ENCODE measurements at places on chromosomes 2 and 18. TPM values are rescaled to one million over a fixed set of nuclear protein-coding genes. Genes with fewer than 3 reads are reported as not detected.

- no peaks in the 10 kb centered on the region for H3K27me3 ChIP-seq
- H3K4me3 ChIP-seq = no peak overlapping the region
- H3K4me1 ChIP-seq = no peaks in the 10 kb centered on the region
- no peak overlapping the region for H3K27ac ChIP-seq
Measured at GRCh38 chr2:179545024-179545423, 280.4 kb upstream of the SESTD1 start.

- H3K36me3 ChIP-seq = no peaks in the 10 kb centered on the region
- no peak overlapping the region for H3K27ac ChIP-seq
- H3K4me1 ChIP-seq = no peaks in the 10 kb centered on the region
- no peak overlapping the region for H3K4me3 ChIP-seq
- DNase-seq = no peak
Measured at GRCh38 chr18:13235421-13235831, 16.9 kb downstream of the LDLRAD4 start.

- H3K27me3 ChIP-seq = no peaks in the 10 kb centered on the region
- no peaks in the 10 kb centered on the region for H3K4me1 ChIP-seq
- H3K36me3 ChIP-seq = no peaks in the 10 kb centered on the region
Measured at GRCh38 chr18:38459131-38459994, 893.8 kb upstream of the CELF4 start.

DNA sequence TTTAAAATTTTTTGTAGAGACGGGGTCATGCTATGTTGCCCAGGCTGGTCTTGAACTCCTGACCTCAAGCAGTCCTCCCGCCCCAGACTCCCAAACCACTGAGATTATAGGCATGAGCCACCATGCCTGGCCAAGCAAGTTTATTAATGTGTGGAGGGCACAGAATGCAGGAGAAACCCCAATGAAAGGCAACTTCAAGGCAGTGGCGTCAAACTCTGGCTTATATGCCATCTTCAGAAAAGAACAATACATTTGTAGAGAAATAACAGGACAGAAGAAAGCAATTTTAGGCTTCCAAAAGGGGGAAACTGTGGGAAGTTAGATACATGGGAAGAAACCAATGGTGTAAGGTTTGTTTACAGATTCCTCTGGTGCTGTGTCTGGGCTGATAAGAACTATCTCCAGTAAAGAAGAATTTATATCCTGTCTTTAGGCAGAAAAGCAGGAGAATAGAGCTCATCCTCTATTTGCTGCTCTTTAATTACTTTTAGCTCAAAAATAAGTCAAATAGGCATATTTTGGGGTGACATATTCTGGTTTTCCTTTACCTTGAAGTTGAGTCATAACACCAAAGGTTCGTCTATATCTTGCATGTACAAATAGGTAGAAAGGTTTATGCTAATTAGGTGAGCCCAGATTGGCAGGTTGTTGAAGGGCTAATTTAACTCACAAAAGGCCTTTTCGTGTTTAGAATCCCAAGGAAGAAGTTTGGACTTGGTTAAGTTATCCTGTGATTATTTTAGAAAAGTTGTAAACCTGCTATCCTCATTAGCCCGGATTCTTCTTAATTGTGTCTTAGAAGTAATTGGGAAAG lies 26.0 kb upstream of the TMEM214 start:
- no peak overlapping the region for H3K4me3 ChIP-seq
- H3K4me1 ChIP-seq = no peaks in the 10 kb centered on the region
- H3K27me3 ChIP-seq = no peaks in the 10 kb centered on the region
- no peak overlapping the region for H3K27ac ChIP-seq

- no peak for DNase-seq
- peak within 1 kb of the TSS; percentile 83 for H3K4me3 ChIP-seq
- peaks cover 70% of the 10 kb centered on the region for H3K27me3 ChIP-seq
Measured at GRCh38 chr2:196592911-196593881, 46.3 kb upstream of the CCDC150 start.

DNA sequence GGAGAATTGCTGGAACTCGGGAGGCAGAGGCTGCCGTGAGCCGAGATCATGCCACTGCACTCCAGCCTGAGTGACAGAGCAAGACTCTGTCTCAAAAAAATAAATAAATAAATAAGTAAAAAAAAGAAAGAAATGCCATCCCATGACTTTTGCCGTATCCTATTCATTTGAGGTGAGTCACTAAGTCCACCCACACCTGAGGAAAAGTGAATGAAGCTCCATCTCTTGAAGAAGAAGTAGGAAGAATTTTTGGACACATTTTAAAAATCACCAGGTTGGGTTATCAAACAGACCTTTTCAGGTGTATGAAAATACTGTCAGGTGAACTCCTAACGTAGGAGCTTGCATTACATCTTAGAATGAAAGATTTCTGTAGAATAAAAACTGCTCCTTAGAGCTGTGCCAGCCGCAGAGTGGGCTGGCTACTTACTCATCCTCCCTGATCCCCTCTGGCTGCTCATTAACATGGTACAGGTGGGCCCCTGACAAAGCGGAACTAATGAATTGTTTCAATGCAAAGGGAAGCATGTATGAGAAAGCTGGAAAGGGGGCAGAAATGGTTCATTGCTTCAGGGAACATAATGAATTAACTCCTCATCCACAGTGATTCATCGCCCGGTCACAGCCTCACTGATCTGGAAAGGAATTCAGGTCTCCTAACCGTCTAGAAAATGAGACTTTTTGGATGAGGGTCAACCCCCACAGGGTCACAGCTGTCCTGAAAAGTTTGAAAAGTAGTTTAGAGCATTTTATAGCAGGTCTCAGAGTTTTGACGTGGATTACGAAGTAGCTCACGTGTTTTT lies 191.4 kb downstream of the SPP2 start:
- DNase-seq = no peak
- H3K36me3 ChIP-seq = no peaks in the 10 kb centered on the region
- no peaks in the 10 kb centered on the region for H3K27me3 ChIP-seq
- H3K27ac ChIP-seq = no peak overlapping the region
- no peak overlapping the region for H3K4me3 ChIP-seq

DNA sequence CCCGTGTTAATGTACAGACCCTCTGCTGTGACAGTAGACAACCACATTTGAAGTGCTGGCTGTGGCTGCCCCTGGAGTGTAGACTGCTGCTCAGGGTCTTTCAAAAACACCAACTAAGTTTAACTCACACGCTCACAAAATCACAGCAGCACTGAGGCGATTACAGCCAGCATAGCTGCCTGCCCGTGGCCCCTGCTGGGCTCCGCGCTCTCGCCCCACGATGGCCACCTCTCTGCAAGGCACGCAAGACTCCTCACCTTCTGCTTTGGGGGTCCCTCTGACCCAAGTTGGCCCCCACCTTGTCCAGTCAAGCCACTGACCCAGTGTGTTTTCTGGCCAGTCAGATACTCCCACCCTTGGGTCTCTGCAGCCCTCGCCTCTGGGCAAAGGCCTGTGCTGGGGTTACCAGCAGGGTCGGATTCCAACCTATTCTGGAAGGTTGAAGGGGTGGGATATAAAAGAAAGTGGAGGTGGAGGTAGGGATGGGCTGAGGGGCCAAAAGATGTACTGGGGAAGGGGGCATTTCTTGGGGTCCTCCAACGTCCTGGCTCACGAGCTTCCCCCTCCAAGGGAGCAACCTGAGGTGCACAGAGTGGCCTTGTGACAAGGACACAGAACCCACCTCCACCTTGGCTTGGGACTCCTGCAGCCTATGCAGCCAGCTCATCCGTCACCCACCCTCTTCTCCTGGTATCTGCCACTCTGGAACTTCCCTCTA lies 2.9 kb upstream of the B3GNT7 start:
- H3K36me3 ChIP-seq = no peaks in the 10 kb centered on the region
- no peak overlapping the region for H3K27ac ChIP-seq
- H3K4me1 ChIP-seq = peaks cover 17% of the 10 kb centered on the region
- no peak for DNase-seq
- no peak overlapping the region for H3K4me3 ChIP-seq

DNA sequence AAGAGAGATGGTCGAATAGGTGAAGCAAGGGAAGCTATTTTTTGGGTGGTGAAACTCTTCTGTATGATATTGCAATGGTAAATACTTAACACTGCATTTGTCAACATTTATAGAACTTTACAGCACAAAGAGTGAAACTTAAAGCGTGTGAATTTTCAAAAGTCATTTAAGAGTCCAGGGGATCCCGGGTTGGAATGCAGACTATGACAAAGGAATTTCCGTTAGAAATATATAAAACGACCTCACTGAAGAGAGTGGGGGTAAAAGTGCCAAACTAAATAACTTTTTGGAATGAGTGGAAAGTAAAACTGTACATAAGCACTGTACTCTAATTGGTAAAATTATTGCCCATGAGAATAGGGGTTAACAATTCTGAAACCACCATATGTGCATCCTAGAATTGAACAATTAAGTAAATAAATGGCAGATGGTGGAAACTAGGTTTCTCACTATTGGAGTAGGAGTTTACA lies 191.0 kb upstream of the FN1 start:
- H3K27me3 ChIP-seq = no peaks in the 10 kb centered on the region
- no peak for DNase-seq
- no peaks in the 10 kb centered on the region for H3K4me1 ChIP-seq
- no peaks in the 10 kb centered on the region for H3K36me3 ChIP-seq

DNA sequence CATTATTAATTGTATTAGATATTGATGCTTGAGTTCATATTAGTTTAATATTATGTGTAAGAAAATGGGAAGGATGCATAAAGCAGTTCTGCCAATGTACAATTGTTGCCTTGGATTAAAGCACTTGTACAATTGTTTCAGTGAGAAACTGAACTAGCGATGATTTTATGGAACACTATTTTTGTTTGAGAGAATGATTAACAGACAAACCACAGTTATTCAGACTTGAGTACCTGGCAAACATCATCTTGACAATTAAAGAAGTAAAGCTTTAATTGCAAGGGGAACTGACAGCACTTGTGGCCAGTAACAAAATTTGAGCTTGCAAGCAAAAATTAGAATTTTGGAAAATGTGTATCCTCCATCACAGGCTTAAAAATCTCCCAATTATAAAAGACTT lies 214.3 kb downstream of the RIT2 start:
- H3K4me3 ChIP-seq = no peak overlapping the region
- no peaks in the 10 kb centered on the region for H3K36me3 ChIP-seq
- no peak for DNase-seq
- no peaks in the 10 kb centered on the region for H3K4me1 ChIP-seq
- no peaks in the 10 kb centered on the region for H3K27me3 ChIP-seq
- H3K27ac ChIP-seq = no peak overlapping the region

- peaks cover 3% of the 10 kb centered on the region for H3K4me1 ChIP-seq
- no peak overlapping the region for H3K4me3 ChIP-seq
- H3K27ac ChIP-seq = no peak overlapping the region
- H3K36me3 ChIP-seq = peaks cover 3% of the 10 kb centered on the region
Measured at GRCh38 chr2:32711219-32711618, 83.4 kb downstream of the TTC27 start.

DNA sequence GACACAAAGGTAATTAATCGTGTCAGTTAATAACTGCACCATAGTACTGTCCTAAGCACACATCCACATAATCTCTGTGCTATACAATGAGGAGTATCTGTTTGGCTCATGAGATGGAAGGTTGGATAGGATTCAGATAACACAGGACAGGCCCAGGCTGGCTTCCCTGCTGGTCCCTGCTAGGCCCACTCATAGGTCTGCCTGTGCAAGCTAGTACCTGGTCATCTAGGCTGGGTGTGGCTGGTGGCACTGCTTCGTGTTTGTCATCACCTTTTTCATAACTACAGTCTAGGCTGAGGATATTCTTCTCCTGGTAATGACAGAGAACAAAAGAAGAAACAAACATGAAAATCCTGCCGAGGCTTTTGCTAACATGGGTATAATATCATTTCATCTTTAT lies 392.8 kb downstream of the TRIB2 start:
- no peaks in the 10 kb centered on the region for H3K27me3 ChIP-seq
- DNase-seq = no peak
- H3K27ac ChIP-seq = no peak overlapping the region

DNA sequence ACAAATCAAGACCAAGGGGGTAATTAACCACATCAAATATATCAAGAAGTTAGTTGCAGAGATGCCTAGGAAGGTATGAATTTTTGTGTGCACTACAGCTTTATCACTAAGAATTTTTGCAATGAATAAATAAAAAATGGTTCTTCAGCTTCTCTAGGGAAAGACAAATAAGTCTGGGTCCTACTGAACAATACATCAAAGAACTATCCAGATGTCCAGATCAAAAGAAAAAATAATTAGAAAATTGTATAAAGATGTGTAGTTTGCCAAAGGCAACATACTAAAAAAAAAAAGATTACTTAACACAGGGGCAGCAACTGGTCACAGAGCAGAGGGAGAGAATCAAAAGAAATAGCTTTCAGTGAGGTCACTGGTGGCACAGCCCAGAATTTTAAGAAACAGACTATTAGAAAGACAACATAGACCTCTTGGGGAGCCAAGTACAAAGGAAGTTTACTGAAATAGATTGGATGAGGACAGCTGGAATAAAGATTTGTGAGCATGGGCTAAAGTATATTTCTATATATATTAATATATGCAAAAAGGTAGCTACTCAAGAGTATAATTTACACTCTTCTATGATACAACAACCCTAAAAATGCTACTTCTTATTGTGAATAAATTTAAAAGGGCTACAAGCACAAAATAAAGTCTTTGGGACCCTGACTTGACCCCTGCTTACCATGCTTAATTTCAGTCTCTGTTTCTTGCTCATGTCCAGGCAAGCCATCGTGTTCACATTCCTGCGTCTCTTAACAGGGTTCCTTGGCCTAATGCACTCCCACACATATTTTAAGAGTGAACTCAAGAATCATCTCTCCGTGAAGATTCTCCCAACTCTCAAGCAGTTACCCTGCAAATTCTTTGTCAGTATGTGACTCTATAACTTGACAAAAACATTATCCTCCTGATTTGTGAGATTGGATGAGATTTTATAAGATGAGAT lies 99.0 kb upstream of the GRB14 start:
- H3K4me1 ChIP-seq = no peaks in the 10 kb centered on the region
- no peak for DNase-seq
- no peaks in the 10 kb centered on the region for H3K27me3 ChIP-seq
- no peaks in the 10 kb centered on the region for H3K36me3 ChIP-seq

- H3K36me3 ChIP-seq = no peaks in the 10 kb centered on the region
- DNase-seq = no peak
- peaks cover 8% of the 10 kb centered on the region for H3K4me1 ChIP-seq
Measured at GRCh38 chr2:30332791-30333453, 101.6 kb downstream of the LBH start.

The POTEC gene
- total RNA-seq = not detected

The SERTAD2 gene
- 5.4 TPM for total RNA-seq

The ADCYAP1 gene
- total RNA-seq = not detected

The CDH7 gene
- total RNA-seq = not detected

The CKAP2L gene
- total RNA-seq = 33.0 TPM

The EMX1 gene
- total RNA-seq = 2.7 TPM

The CHMP1B gene
- total RNA-seq = 69.9 TPM

The ALPG gene
- not detected for total RNA-seq

The ACMSD gene
- not detected for total RNA-seq

The WDR43 gene
- total RNA-seq = 69.6 TPM
